Stimulated activated CD8-positive, alpha-beta memory T cell treated with anti-CD3 and anti-CD28 coated beads, Interleukin-4, amount 100 ng/mL, for 48 hours (primary cell): ENCODE measurements at places on chromosomes 5 and 9.

- no peak for DNase-seq
Observed at GRCh38 chr9:77826621-77827020, 178.5 kb upstream of the GNA14 start.

GRCh38 chr5:130762031-130762430 is 403.0 kb downstream of the HINT1 start:
- no peak for DNase-seq

DNA sequence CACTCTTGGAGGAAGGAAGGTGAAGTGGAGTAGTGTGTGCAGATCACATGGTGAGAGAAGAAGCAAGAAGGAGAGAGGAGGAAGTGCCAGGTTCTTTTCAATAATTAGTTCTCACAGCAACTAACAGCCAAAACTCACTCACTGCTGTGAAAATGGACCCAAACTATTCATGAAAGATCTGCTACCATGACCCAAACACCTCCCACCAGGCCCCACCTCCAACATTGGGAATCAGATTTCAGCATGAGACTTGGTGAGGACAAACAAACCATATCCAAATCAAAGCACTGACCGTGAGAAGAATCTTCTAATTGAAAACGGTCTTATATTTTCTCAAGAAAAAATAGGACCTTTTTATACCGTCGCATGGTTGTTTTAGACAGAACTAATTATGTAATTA is 468.7 kb upstream of the TYRP1 start:
- DNase-seq: no peak

GRCh38 chr5:637581-638450 is 25.7 kb downstream of the CEP72 start:
- DNase-seq: no peak

- no peak for DNase-seq
Observed at GRCh38 chr5:1889321-1890065, 6.8 kb upstream of the IRX4 start.

DNA sequence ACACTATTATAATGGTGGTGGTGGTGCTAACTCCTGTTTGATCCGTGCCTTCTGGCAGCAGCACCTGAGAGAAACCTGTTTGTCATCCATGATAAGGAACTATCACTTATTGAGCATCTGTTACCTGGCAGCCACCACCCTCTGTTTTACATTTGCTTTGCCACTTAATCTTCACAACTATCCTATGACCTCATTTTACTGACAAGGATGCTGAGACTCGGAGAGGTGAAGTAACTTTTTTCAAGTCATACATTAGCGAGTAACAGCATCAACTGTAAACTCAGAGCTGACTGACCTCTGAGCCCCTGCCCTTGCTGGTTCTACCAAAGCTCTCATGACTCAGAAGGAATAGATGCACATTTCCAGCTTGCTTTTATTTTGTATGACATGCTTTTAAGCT is 81.1 kb downstream of the EGFLAM start:
- DNase-seq: no peak

DNA sequence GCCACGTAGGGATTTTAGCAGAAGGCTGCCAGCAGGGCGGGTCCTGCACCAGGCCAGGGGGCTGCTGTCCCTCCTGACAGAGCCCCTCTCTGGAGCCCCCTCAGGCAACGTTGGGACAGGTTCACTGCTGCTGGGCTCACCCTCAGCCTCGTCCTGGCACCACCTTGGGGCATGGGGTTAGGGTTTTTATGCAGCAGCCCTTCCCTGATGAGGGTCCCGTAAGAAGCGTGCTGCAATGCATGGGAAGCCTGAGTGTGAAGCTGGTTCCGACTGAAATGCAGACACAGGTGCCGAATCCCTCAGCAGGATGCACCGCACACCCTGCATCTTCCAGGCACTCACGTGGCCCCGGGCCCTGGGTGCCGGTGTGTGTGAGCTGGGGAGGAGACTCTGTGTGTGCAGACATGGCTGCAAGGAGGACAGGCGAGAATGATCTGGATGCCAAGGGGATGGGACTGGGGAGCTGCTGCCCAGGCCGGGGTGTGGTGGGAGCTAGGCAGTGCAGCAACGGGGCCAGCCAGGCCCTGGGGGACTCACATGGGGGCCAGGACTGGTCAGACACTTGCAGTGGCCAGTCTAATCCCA is 27.1 kb downstream of the ZDHHC11B start:
- peak; percentile 25 for DNase-seq

- DNase-seq: no peak
Observed at GRCh38 chr5:125987677-125988255, 435.4 kb upstream of the GRAMD2B start.

DNA sequence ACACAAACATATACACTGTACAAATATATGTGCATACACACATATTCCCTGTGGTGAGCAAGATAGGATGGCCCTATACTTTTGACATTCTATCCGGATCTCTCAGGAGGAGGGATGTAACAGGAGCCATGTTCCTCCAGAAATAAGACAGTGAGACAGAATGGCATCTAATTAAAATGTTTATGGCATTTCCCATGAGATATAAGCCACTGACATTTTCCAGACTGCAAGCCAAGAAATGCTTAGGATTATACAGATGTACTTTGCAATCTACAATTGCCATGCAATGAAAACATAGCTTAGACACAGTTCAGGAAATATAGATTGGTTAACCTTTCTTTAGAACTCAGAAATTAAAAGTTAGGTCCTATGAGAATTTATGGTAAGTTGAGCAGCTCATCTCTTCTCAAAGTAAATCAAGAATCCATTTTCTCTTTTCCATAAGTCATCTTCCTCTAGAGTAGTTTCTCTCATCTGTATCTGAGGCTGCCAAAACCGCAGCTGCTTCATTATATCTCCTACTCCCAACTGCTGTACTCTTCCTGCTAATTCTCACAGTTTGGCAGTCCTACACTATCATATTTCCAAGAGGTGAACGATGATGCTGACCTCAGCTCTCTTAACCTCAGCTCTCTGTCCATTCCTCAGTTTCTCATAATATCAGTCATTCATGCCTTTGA is 1719.1 kb downstream of the MAT2B start:
- no peak for DNase-seq
